ENCODE measurements at places on chromosomes 16 and 17.

DNA sequence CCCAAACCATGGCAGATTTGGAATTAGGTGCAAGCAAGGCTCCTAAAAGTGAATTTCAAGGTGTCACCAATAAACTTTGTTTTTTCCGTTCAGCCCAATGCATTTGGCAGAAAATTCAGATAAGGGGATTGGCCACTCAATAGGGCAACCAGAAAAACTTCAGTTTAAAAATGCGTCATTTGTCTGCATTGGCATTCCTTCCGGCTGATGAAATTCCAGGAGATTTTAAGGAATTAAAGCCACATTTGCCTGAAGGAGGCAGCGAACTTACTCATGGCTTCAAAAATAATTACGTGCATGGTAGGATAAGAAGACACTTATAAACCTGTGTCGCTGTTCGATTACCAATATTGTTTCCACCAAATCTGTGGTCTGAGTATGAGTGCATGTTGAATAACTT, 151.9 kb downstream of the SALL1 start:
- H3K4me1 ChIP-seq: no peaks in the 10 kb centered on the region
- no peak overlapping the region for H3K27ac ChIP-seq
- no peaks in the 10 kb centered on the region for H3K36me3 ChIP-seq
- no peak overlapping the region for H3K4me3 ChIP-seq
- no peaks in the 10 kb centered on the region for H3K27me3 ChIP-seq

- H3K27me3 ChIP-seq: no peaks in the 10 kb centered on the region
- H3K4me1 ChIP-seq: no peaks in the 10 kb centered on the region
- H3K4me3 ChIP-seq: no peak overlapping the region
- no peaks in the 10 kb centered on the region for H3K36me3 ChIP-seq
Measured at GRCh38 chr16:80852261-80852872, 48.0 kb upstream of the CDYL2 start.

- H3K36me3 ChIP-seq: peaks cover 11% of the 10 kb centered on the region
- H3K27me3 ChIP-seq: no peaks in the 10 kb centered on the region
- no peak for DNase-seq
- no peak overlapping the region for H3K4me3 ChIP-seq
- peaks cover 4% of the 10 kb centered on the region for H3K4me1 ChIP-seq
Measured at GRCh38 chr17:42519546-42520491, 16.2 kb upstream of the NAGLU start.

GRCh38 chr16:83271123-83271522, 536.7 kb upstream of the HSBP1 start:
- no peak overlapping the region for H3K4me3 ChIP-seq
- no peak overlapping the region for H3K27ac ChIP-seq
- H3K36me3 ChIP-seq: no peaks in the 10 kb centered on the region
- H3K4me1 ChIP-seq: no peaks in the 10 kb centered on the region
- H3K27me3 ChIP-seq: no peaks in the 10 kb centered on the region
- no peak for DNase-seq

- H3K36me3 ChIP-seq: no peaks in the 10 kb centered on the region
- no peak overlapping the region for H3K4me3 ChIP-seq
- H3K27me3 ChIP-seq: no peaks in the 10 kb centered on the region
- DNase-seq: no peak
- H3K4me1 ChIP-seq: no peaks in the 10 kb centered on the region
Measured at GRCh38 chr16:63816276-63816675, 1305.6 kb downstream of the CDH11 start.
